ENCODE measurements at places on chromosomes 16 and 17.

- no peak for DNase-seq
Observed at GRCh38 chr16:58054289-58054688, 28.7 kb downstream of the MMP15 start.

DNA sequence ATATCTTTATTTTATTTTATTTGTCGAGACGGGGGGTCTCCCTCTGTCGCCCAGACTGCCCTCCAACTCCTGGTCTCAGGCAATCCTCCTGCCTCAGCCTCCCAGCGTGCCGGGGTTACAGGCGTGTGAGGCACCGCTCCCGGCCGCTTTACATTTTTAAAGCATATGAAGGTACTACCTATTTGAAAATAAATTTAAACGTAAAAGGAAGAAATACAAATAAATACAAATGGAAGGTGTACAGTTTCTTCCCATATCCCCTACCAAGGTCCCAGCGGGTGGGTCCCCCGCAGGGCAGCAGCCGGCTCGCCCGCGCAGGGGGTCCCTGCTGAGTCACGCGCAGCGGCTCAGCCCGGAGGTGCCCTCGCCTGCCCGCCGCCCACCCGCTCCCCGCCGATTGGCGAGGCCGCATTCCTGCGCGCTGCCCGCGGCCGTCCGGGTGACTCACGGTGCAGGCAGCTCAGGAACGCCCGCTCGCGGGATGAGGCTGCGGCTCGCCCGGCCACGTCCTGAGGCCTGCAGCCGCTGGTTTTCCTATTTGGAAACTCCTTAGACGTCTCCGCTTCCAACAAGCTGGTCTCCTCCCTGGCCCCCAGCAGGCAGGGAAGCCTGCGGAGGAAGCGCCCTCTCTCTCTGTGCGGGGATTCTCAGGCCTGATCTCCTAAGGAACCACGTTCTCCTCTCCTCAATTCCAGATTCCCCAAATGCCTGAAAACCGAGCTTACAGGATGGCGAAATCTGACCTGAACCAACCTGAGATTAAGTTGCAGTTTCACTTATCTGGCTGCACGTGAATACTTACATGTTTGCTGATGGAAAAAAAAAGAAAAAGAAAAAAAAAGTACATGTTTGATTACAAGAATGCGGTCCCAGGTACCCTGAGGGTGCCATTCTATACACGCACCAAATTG is 54.8 kb upstream of the MAP3K14 start:
- DNase-seq: no peak

GRCh38 chr16:10228779-10229178 is 46.6 kb upstream of the GRIN2A start:
- no peak for DNase-seq

DNA sequence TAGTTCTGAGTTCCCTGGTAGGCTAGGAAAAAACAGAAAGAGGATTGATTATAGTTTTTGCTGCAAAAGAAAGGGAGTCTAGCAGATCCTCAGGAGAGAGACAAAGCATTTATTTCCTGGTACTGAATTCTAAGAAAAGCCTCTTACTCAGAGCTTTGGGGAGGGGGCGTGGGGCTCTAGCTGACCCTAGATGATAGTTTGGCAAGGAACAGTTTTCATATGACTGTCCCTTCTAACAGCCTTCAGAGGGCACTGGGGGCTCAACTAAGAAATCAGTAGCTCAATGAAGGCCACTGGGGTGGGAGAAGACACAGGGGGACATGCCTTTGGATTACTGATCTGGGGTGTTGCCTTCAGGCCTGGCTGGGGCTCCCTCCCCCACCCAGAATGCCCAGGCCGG is 4.0 kb downstream of the CA7 start:
- DNase-seq: no peak

DNA sequence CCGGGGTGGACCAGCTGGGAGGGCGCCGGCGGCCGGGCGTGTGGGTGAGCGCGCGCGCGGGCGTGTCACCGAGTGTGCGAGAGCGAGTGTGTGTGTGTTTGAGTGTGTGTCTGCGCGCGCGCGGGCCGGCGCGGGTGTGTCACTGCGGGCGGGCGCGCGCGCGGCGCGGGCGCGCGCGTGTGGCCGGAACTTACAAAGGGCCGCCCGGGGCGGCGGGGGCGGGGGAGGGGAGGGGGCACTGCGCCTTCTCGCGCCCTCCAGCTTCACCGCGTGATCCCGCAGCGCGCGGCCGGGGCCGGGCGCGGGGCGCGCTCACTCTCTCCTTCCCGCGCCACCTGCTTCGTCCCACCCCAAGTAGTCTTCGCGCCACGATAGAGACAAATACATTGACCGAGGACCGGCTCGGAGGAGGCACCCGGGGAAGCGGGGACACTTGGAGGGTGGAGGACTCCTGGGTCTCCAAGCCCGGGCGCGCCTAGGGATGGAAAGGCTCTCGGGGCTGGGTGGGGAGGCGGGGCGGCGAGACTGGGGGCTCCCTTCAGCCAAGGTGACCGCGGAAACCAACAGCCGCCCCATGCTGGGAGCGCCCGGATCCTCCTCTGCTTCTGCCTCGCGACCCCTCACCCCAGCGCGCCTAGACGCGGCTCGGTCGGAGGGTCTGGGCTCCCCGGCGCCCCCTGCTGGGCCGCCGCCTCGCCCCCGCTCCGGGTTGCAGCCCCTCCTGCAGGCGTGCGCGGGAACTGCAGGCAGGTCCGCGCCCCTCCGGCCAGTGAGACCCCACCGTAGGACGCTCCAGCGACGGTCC is at the start of gene SRCIN1:
Gene SRCIN1 (minus strand): TSS at position 112 of the 805 bp plus-strand sequence. CDS start 247 bp downstream, outside the sequence.
- no peak for DNase-seq

DNA sequence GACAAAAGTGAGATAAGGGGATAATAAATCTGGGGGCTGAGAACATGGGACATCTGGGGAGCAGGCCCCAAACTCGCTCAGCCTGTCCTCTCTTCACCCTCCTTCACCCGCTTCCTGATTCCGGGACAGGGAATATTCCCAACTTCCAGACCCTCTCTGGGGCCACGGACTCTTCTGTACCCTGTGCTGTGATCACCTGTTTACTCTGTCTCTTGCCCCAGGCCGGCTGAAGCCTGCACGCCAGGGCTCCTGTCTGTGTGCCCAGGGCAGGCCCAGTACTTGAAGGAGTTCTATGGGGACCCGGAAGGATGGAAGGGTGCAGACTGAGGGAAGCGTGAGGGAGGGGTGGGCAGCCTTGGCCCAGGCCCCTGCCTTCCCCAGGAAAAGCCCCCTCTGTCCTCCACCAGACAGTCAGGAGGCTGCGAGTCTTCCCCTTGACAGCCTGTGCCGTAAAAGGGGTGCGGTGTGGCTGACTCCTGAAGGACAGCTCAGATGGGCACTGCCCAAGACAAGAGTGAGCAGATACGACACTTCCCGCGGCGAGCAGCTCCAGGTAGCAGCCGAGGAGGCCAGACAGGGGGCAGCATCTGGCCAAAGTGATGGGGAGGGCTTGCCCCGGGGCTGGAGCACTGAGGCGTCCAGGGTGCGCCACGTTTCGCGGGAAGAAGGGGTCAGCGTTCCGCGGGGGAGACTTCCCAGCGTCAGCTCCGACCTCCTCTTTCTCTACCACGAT is 1.0 kb upstream of the CCNF start:
- DNase-seq: no peak

DNA sequence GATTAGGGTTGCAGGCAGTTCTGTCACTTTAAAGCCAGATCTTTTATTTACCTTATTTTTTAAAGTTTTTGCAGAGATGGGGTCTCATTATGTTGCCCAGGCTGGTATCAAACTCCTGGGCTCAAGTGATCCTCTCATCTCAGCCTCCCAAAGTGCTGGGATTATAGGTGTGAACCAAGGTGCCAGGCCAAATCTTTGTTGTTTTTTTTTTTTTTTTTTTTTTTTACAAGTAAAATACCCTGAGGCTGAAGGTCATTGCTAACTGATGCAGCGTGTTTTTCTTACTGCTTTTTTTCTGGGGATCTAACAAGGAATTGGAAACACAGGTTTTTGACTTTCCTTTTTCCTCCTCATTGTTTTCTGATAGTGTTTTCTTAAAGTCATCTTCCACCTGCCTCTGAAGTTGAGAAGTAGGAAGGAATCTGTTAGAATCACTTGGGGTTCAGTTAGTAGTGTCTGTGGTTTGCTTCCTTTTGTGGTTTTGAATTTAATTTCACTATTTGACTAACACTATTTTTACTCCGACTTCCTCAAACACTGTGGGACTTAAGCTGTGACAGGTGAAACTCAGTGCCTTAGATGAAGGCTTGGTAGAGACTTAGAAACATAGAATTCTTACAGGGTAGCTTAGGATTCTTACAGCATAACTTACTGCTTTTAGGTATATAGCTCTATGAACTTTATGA is 22.2 kb downstream of the CLTC start:
- no peak for DNase-seq

DNA sequence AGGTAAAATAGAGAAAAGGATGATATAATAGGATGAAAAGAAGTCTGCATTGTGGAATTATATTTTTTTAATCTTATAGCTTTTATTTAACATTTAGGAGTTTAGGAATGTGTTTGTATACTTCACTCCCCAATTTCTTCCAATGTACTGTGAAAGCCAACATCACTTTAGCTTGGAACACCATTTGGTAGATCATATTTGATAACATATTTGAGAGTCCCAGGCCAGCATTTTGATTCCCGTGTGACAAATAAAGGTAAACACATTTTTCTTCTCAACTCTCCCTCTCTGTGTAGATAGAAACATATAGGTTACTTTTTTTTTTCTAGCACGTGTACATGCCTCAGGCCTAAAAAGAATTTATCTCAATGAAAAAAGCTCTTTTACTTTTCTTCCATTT is 1551.3 kb downstream of the CDH8 start:
- DNase-seq: no peak

GRCh38 chr17:29077320-29077719 is 34.4 kb downstream of the PIPOX start:
- no peak for DNase-seq

- DNase-seq: no peak
Observed at GRCh38 chr16:78505544-78506366, 406.3 kb downstream of the WWOX start.

DNA sequence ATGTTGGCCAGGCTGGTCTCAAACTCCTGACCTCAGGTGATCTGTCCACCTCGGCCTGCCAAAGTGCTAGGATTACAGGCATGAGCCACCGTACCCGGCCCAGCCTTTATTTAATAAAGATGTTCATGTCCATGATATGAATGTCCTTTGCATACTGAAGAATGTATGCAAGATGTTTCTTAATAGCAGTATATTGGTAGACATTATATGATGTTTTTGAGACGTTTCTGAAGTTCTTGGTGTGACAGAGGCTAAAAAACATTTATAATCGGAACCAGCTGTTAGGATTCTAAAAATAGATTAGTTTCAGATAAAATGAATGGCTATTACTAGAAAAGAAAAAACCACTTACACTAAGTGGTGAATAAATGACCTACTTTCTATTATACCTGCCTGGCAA is 11.8 kb downstream of the PDZD9 start:
- no peak for DNase-seq

Data from NCI-H1436 treated with DMSO at 0.1 percent for 48 hours (cell line).